ENCODE measurements at places on chromosomes 1 and 21.

- no peak overlapping the region for H3K27ac ChIP-seq
- no peaks in the 10 kb centered on the region for H3K36me3 ChIP-seq
- no peaks in the 10 kb centered on the region for H3K4me1 ChIP-seq
Observed at GRCh38 chr1:184161071-184161698, 109.7 kb downstream of the TSEN15 start.

DNA sequence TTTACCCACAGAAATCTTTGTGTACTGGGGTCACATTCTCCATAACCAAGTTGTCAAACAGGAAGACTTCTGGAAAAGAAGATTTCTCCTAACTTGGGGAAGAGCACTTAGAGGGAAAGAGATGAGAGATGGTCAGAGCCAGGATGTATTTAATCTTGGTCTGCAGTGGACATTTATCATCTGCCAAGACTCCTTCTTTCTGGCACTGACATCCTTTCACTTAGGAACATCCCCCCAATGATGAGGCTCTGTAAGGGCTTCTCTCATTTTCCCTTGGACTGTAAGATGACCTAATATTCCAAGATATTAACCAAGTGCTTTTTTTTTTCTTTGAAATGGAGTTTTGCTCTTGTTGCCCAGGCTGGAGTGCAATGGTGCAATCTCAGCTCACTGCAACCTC is 39.3 kb upstream of the IGSF3 start:
- no peaks in the 10 kb centered on the region for H3K36me3 ChIP-seq
- H3K4me1 ChIP-seq, result peaks cover 16% of the 10 kb centered on the region
- no peak overlapping the region for H3K4me3 ChIP-seq
- DNase-seq, result no peak
- H3K27me3 ChIP-seq, result no peaks in the 10 kb centered on the region

- peak overlapping the region; percentile 99 for H3K27ac ChIP-seq
- DNase-seq, result peak; percentile 8
- H3K4me3 ChIP-seq, result peak overlapping the region; percentile 78
- no peaks in the 10 kb centered on the region for H3K27me3 ChIP-seq
- H3K4me1 ChIP-seq, result peaks cover 27% of the 10 kb centered on the region
Observed at GRCh38 chr1:61743716-61744580, 1.7 kb downstream of the PATJ start.

- no peaks in the 10 kb centered on the region for H3K4me1 ChIP-seq
- DNase-seq, result no peak
- no peaks in the 10 kb centered on the region for H3K36me3 ChIP-seq
Observed at GRCh38 chr1:10935246-10935645, 77.2 kb upstream of the TARDBP start.

- H3K4me3 ChIP-seq, result no peak overlapping the region
- no peaks in the 10 kb centered on the region for H3K27me3 ChIP-seq
- peak; percentile 65 for DNase-seq
- peak overlapping the region; percentile 87 for H3K27ac ChIP-seq
Observed at GRCh38 chr1:203426870-203427269, 48.7 kb upstream of the PRELP start.

DNA sequence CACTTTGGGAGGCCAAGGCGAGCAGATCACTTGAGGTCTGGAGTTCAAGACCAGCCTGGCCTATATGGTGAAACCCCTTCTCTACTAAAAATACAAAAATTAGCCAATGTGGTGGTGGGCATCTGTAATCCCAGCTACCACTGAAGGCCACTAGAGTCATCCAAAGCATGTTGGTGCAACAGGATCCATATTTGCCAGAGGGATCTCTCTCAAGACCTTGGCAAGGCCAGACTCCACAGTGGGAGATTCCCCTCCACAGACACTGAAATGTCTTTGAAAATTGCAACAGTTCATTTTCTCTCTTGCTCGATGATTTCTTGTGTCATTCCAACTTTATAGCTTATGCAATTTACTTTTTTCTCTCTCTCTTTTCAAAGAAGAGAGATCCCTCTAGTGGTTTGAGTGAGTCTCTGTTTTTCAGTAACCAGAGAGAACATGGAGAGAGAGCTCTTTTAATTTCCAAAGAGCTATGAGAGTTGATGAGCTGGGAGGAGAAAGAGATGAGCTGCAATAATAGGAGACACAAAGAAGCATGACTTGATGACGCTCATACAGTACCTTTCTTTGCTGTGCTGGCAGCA is 176.8 kb upstream of the USP25 start:
- H3K4me1 ChIP-seq, result no peaks in the 10 kb centered on the region
- DNase-seq, result peak; percentile 10
- H3K27ac ChIP-seq, result no peak overlapping the region
- H3K36me3 ChIP-seq, result no peaks in the 10 kb centered on the region

DNA sequence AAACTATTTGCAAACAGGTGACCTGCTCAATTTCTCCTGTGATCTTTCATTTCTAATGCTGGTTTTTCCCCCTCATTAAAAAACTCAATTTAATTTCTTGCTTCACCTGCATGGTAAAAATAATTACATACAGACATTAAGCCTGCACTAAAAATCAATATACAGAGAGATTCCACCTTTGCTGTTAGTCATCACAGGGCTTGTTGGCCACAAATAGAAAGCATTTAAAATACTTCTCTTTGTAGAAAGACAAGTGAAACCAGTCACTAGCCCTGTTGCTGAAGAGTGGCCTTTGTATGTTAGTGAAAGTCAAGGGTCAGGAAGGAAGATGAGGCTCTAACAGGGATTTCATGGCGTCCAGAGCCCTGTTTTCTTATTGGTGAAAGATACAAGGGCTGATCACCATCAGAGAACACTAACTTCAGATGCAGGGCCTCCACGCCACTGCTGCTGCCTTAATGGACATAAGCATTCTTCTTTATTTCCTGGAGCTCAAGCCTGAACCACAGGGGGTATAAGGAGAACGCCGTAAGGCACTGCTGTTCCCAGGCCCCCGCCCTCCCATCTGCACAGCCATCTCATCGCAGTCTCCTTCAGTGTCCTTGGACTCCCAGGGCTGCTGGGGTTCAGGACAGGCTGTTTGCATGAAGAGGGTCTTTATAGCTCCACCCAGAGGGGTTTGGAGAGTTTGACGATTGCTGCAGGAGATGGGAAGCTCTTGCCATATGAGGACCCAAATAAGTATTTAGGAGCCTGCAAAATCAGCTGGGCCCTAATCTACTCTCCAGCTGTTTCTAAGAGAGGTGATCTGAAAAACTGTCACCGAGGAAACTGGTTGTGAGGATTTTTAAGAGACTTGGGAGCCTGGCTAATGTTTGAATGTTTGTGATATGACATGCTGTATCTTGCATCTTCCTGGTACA is 117.3 kb upstream of the IRF2BP2 start:
- peaks cover 68% of the 10 kb centered on the region for H3K4me1 ChIP-seq
- DNase-seq, result no peak
- no peaks in the 10 kb centered on the region for H3K36me3 ChIP-seq
- H3K27ac ChIP-seq, result peak overlapping the region; percentile 96
- H3K27me3 ChIP-seq, result no peaks in the 10 kb centered on the region

DNA sequence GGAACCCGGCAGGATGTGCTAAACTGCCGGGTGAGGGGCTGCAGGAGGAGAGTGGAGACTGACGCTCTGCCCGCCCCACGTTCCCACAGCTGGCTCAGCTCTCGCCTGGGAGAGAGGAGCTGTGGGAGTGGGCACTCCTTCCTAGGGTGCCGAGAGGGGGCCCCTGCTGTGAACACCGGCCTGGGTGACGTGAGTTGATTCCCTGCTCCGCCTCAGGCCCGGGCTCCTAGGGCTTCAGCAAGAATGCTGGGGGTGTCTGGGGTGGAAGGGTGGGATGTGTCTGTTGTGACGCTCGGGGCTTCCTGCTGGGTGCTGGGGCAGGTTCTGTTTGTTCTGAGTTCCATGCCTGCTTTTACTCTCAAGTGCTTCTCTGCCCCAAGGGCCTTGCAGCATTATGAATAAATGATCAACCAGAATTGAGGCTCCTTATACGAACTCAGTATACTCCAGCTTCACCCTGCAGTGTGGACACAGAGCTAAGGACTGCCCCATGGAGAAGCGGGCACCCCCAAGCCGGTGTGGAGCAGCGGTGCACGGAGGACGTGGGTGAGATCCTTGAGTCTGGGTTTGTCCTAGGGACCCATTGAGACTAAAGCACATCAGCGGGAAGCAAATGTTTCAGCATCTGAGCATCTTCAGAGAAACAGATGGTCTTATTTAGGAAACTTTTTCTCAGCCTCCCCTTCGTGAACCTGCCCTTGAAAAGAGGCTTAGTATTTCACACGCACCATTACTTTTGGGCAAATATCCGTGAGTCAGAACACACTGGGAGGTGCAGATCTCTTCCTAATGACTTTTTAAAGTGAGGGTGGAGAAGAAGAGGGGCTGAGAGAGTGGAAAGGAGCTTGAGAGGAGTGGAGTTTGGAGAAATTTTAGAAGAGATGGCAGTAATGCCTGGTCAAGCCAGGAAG is 41.7 kb downstream of the SYT6 start:
- H3K27ac ChIP-seq, result no peak overlapping the region
- H3K4me3 ChIP-seq, result no peak overlapping the region
- DNase-seq, result no peak
- H3K27me3 ChIP-seq, result no peaks in the 10 kb centered on the region

DNA sequence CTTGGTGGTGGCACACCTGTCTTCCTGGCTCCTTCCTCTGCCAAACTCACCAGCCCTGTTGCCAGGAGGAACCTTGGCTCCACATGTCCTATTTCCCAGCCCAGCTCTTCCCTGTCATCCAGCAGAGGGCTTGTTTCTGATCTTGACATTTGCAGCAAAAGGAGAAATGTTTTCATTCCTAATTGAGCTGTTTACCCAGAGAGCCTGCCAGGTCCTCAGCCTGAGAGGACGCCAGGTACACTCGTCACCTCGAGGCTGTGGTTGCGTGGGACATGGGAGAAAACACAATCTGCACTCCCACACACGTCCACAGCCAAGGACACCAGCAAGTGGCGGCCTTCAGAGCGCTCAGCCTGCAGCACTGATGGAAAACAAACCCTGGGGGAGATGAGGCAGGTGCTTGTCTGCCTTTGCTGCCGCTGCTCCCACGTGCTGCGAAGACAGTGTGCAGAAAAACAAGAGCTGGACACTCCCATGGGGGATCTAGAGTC is 132.8 kb upstream of the CD34 start:
- no peaks in the 10 kb centered on the region for H3K27me3 ChIP-seq
- no peak overlapping the region for H3K4me3 ChIP-seq
- H3K4me1 ChIP-seq, result peaks cover 19% of the 10 kb centered on the region
- H3K36me3 ChIP-seq, result no peaks in the 10 kb centered on the region

- H3K27me3 ChIP-seq, result peaks cover 35% of the 10 kb centered on the region
- peak; percentile 23 for DNase-seq
- no peaks in the 10 kb centered on the region for H3K4me1 ChIP-seq
- H3K36me3 ChIP-seq, result no peaks in the 10 kb centered on the region
- no peak overlapping the region for H3K27ac ChIP-seq
Observed at GRCh38 chr1:5423109-5423508, 569.1 kb downstream of the NPHP4 start.

DNA sequence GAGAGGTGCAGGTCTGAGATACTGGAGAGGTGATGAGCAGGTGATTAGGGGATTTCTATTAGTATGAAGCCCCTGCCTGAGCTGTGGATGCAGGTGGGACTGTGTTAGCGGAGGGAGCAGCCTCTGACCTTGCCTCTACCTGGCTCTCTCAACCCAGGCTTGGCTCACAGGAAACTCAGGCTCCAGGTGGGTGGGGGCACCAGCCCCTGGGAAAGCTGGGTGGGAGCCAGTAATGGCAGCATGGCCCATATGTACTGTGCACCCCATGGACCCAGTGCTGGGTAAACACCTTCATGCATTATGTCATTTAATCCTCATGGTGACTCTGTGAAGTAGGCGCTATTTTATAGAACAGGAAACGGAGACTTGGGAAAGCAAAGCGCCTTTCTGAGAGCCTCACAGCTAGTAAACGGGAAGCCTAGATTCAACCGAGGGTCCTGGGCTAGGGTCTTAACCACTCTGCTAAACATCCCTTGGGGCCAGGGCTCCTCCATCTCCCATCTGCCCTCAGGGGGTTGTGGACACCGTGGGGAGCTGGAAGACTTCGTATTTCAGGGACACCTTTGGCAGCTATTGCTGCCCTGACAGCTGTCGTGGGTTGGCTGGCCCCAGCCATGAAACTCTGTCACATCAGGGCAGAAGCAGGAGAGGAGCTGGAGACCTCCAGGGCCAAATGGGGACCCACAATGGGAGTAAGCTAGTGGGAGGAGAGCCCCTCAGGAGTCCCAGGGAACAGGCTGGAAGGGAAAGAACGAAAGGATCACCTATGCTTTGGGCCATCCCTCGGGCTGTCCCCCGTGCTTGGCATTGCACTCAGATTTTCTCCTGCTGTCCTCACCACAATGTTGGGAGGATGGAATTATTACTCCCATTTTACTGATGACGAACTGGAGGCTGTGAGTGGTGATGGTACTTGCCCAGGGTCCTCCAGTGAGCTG is 59.6 kb upstream of the CSF3R start:
- no peak overlapping the region for H3K4me3 ChIP-seq
- no peaks in the 10 kb centered on the region for H3K27me3 ChIP-seq
- no peaks in the 10 kb centered on the region for H3K36me3 ChIP-seq
- DNase-seq, result no peak
- no peak overlapping the region for H3K27ac ChIP-seq
- H3K4me1 ChIP-seq, result peaks cover 6% of the 10 kb centered on the region

DNA sequence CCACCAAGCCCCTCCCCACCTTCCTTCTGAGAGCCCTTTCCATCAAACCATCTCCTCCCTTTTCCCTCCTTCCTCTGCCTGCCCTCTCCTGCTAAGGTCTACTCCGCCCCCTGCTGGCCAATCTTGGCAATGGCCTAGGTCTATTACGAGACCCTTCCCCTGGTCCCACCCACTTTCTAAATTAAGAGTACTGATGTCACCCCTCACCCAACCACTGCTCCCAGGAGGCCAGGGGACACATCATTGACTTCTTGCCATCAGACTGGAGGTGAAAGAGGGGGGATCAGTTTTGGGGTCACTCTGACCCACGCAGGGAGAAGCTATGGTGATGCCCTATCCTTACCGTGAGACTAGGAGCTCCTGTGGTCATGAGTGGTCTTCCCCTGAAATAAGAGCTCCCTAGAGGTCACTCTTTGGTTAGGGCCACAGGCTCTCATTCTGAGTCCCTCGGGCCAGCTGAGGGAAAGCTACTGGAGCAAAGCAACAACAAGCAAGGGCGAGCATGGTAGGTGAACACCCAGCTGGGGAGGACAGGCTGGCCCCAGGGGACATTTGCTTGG is 34.6 kb upstream of the S100A7 start:
- no peak overlapping the region for H3K27ac ChIP-seq
- DNase-seq, result peak; percentile 86
- no peaks in the 10 kb centered on the region for H3K36me3 ChIP-seq
- H3K27me3 ChIP-seq, result no peaks in the 10 kb centered on the region
- no peak overlapping the region for H3K4me3 ChIP-seq
- peaks cover 1% of the 10 kb centered on the region for H3K4me1 ChIP-seq

DNA sequence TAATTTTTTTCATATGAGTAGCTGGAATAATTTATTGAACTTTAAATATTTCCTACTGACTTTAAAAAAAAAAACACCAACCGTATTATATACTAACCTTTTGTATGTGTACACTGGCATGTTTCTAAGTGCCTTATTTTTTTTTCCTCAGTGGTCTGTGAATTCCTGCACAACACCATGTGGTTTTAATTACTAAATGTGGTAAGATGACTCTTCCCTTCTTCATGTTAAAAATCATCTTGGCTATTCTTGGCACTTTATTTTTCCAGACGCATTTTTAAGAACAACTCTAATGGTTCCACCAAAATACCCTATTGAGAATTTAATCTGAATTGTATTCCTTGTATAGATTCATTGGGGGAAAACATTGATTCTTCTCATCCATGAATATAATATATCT is 28.4 kb downstream of the PPP2R5A start:
- H3K4me1 ChIP-seq, result no peaks in the 10 kb centered on the region
- H3K36me3 ChIP-seq, result no peaks in the 10 kb centered on the region
- no peaks in the 10 kb centered on the region for H3K27me3 ChIP-seq
- no peak overlapping the region for H3K27ac ChIP-seq
- H3K4me3 ChIP-seq, result no peak overlapping the region
- DNase-seq, result no peak

- H3K27me3 ChIP-seq, result no peaks in the 10 kb centered on the region
- no peak overlapping the region for H3K4me3 ChIP-seq
- no peaks in the 10 kb centered on the region for H3K4me1 ChIP-seq
- no peak for DNase-seq
Observed at GRCh38 chr1:66460776-66461175, 73.2 kb upstream of the SGIP1 start.

Measured in hepatocyte (in vitro differentiated cells).